ENCODE measurements at places on chromosomes 11 and 22.

DNA sequence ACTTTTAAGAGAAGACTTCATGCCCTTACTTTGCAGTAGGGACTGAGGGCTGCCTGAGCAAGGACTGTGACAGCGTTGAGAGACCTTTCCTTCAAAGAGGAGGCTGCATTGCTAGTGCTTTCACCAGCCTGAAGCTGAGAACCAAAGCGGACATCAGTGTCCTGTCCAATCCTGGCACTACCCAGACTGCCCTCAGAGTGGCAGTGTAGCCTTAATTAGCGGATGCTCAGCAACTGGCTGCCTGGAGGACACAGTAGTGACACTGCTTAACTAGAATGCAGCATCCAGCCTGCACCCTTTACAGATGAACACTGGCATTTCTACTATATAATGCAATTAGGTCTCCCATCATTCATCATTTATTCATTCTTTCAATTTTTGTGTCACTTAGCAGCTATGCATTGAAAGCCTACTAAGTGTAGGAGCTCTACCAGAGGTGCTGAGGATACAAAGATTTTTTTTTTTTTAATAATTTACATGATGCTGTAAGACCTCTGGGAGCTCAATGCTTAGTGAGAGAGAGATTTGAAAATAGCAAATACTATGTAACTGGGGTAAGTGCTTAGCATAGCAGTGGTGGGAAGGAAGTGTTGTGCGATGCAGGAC, 36.9 kb upstream of the SLC36A4 start:
- peaks cover 22% of the 10 kb centered on the region for H3K27me3 ChIP-seq
- H3K4me3 ChIP-seq: no peak overlapping the region
- peaks cover 2% of the 10 kb centered on the region for H3K4me1 ChIP-seq

DNA sequence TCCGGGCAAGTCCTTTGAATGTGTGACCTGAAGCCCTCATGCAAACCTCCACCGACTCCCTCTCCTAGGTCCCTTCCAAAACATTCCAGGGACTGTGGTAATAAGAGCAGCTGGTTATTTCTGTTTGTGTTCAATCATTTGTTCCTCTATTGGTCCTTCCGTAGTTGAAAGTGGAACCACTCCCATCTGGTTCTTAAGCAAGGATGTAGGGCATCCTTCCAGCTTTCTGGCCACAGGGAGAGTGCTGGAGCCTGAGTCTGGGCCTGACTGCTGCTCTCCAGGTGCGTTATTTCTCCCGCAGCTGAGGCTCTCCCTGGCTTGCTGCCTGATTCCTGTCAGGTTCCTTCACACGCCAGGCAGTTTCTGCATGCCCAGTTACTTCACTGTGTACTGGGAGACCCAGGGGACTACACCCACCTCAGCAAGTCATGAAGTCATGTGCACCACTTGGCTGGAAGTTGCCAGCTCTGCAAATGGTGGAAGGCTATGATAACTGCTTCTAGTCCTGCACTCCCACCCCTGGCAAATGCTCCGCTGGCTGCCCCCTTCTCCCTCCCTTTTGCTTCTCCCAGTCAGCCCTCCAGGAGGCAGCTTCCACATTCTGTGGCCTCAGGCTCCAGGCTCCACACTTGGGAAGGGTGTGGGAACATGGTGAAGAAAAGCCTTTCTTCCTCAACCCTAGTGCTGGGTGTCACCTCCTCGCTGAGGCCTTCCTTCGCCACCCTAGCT, 4.0 kb upstream of the ALX4 start:
- H3K27me3 ChIP-seq: peaks cover 98% of the 10 kb centered on the region
- H3K4me3 ChIP-seq: no peak overlapping the region
- no peaks in the 10 kb centered on the region for H3K36me3 ChIP-seq

GRCh38 chr11:119832202-119832935, 103.4 kb upstream of the NECTIN1 start:
- DNase-seq: no peak
- peaks cover 13% of the 10 kb centered on the region for H3K4me1 ChIP-seq
- H3K27ac ChIP-seq: peak overlapping the region; percentile 81
- H3K36me3 ChIP-seq: no peaks in the 10 kb centered on the region
- H3K4me3 ChIP-seq: no peak overlapping the region

DNA sequence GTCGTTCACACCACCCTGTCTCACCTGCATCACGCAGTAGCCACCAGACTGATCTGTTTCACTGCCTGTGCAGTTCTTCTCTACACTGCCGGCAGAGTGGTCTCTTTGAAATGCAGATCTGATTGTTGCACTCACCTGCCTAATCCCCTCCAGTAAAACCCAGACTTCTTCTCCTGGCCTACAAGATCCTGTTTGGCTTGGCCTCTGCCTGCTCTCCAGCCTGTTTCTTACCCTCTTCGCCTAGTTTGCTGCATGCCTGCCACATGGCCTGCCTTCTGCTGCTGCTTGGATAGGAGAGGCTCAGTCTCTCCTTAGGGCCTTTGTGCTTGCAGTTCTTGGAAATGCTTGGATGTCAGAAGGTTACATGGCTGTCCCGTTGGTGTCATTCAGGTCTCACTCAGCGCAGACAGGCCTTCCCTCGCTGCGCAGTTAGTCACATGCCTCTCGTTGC, 42.0 kb downstream of the PACS1 start:
- peak overlapping the region; percentile 78 for H3K27ac ChIP-seq
- DNase-seq: no peak
- H3K4me3 ChIP-seq: no peak overlapping the region
- H3K4me1 ChIP-seq: peaks cover 47% of the 10 kb centered on the region

GRCh38 chr11:33402066-33402465, 144.9 kb downstream of the HIPK3 start:
- no peaks in the 10 kb centered on the region for H3K36me3 ChIP-seq
- no peak for DNase-seq
- no peak overlapping the region for H3K27ac ChIP-seq
- peaks cover 9% of the 10 kb centered on the region for H3K27me3 ChIP-seq
- peaks cover 2% of the 10 kb centered on the region for H3K4me1 ChIP-seq
- H3K4me3 ChIP-seq: no peak overlapping the region

DNA sequence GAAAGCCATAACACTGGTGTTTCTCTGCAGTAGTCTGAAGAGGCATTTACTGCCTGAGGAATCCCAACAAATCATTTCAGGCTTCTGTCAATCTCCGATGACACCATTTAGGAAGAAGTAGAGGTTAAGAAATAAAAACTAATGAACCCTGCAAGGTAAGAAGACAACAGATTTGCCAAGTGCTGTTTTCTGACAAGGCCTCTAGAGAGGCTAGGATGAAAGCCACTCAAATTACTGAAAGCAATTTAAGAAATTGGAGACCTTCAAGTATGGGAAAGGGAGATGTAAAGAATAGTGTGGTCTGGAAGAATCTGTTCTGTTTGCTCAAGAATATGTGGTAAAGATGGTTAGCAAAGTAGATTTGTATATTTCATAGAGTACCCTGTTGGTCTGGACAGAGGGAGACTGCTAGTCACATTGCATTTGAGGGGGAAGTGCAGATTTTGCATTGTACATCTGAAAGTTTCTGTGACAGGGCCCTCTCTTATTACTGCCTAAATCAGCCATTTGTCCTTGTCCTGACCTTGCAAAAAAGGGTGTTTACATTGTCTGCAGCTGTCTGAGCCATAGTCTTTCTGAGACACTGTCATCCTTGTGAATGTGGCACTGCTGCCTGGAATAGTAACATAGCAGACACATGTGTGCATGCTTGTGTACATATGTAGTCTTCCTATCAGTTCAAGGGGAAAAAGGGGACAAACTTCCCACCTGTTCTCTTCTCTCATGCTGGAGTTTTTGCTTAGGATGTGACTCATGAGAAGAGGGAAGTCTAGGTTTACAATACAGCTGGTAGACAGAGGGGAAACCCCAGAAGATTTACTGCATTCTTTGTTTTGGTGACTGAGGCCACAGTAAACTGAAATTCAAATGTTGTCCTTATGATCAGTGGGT, 640.2 kb upstream of the KIRREL3 start:
- H3K36me3 ChIP-seq: no peaks in the 10 kb centered on the region
- no peak overlapping the region for H3K27ac ChIP-seq
- no peaks in the 10 kb centered on the region for H3K27me3 ChIP-seq
- H3K4me3 ChIP-seq: no peak overlapping the region
- DNase-seq: no peak
- H3K4me1 ChIP-seq: peaks cover 8% of the 10 kb centered on the region

GRCh38 chr11:60389279-60389910, 6.9 kb upstream of the MS4A14 start:
- no peaks in the 10 kb centered on the region for H3K4me1 ChIP-seq
- H3K27me3 ChIP-seq: no peaks in the 10 kb centered on the region
- H3K27ac ChIP-seq: no peak overlapping the region
- H3K4me3 ChIP-seq: no peak overlapping the region
- no peaks in the 10 kb centered on the region for H3K36me3 ChIP-seq

GRCh38 chr11:94574193-94574961, 7.2 kb downstream of the PIWIL4 start:
- no peaks in the 10 kb centered on the region for H3K27me3 ChIP-seq
- no peak overlapping the region for H3K4me3 ChIP-seq
- DNase-seq: no peak
- H3K27ac ChIP-seq: peak overlapping the region; percentile 75
- H3K36me3 ChIP-seq: no peaks in the 10 kb centered on the region

GRCh38 chr22:27749597-27750225, 51.8 kb downstream of the MN1 start:
- H3K4me3 ChIP-seq: no peak overlapping the region
- H3K27me3 ChIP-seq: peaks cover 25% of the 10 kb centered on the region
- peak overlapping the region; percentile 77 for H3K27ac ChIP-seq
- peaks cover 7% of the 10 kb centered on the region for H3K36me3 ChIP-seq
- no peak for DNase-seq

DNA sequence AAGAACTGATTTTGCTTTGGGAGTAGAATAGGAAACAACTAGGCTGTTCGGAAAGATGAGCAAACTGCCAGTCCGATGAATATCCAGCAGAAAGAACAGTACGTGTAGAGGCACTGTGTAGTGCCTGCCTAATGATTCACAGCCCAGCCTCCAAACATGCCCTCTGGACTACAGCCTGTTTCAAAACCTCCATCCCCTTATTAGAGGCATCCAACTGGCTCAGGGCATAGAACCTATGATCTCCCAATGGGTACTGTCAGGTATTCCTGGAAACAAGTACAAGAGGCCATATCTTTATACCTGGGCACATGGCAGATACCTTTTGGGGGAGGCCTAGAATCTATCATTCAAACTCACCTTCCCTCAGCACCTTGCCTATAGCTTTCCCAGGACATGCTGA, 4.9 kb downstream of the RRP8 start:
- no peak for DNase-seq
- H3K4me3 ChIP-seq: no peak overlapping the region
- no peaks in the 10 kb centered on the region for H3K27me3 ChIP-seq
- H3K36me3 ChIP-seq: peaks cover 16% of the 10 kb centered on the region
- no peak overlapping the region for H3K27ac ChIP-seq

GRCh38 chr11:82494988-82495432, 238.7 kb downstream of the FAM181B start:
- no peaks in the 10 kb centered on the region for H3K4me1 ChIP-seq
- no peaks in the 10 kb centered on the region for H3K36me3 ChIP-seq
- H3K4me3 ChIP-seq: no peak overlapping the region
- no peak for DNase-seq
